ENCODE measurements at places on chromosomes 1 and 21.

DNA sequence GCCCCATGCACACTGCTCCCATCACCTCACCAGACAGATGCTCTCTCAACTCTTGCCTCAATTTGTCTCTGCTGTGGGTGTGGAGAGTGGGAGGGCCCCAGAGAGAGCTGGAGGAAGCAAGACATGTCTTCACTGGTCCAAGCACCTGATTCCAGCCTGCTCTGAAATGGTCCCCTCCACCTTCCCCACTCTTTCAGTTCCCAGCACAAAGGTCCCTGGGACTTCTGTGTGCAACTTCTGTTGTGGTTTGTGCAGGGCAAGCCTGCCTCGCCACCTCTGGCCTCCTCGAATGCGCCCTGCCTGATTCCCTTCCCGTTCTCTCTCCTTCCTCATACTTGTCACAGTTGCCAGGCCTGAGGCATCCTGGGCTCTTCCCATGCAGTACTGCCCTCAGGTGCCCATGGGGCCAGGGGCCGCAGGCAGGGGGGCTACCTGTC, 119.3 kb downstream of the SYT2 start:
- DNase-seq: no peak

- no peak for DNase-seq
Measured at GRCh38 chr1:19317126-19317910, 5.2 kb downstream of the SLC66A1 start.

GRCh38 chr1:191483988-191484387, 674.3 kb upstream of the RGS18 start:
- DNase-seq: no peak

DNA sequence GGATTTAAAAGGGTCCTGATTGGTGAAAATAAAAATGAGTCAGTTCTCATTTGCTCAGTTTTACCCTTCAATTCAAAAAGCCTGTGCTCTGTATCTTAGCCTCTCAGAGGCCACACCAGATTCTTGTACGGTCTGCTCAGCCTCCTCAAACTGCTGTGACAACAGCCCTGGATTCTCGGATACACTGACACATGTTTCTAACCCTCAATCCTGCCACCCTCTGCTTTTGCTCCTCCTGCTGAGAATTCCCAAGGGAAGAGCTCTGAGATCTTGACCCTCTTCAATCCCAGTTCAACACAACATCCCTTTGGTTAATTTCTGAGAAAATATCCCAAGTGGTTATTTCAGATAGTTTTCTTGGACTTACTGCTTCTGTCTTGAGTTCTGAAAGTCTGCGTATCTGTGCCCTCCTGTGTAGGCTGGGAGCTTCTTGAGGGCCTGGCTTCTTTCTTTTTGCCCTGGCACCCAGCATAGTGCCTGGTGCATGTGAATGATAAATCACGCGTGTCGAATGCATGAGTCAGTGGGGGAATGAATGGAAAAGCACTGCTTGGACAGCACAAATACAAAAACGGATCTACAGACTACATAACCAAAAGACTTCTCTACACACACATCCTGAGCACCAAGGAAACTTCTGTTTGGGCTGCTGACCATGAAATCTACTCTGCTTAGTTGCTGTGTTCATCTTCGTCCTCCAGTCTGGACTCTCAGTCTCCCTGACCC, 24.5 kb downstream of the IRF2BP2 start:
- no peak for DNase-seq

GRCh38 chr1:226738421-226738994, 574 bp downstream of the ITPKB start:
- DNase-seq: no peak

DNA sequence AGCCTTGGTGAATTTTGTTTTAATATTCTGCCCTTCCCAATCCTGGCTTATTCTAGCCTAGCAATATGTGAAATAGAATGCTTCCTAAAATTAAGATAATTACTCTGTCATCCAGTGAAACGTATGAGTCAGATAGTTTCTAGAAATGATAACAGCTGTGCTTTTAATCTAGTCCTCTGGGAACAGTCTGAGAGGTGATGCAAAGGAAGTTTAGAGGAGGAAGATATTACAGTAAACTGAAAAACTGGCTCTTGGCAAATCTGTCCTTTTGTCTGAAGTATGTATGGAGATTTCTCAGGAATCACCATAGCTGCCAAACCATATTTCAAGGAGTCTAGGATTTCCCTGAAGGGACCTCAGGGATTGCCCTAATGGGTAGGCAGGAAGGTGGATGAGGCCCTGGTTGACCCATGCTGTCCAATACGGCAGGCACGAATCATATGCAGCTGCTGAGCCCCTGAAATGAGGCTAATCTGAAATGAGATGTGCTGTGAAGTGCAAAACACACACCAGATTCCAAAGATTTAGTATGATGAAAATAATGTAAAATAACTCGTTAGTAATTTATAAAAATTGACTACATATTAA, 70.8 kb upstream of the LBR start:
- no peak for DNase-seq

- DNase-seq: no peak
Measured at GRCh38 chr1:228752258-228752657, 17.0 kb downstream of the RHOU start.

DNA sequence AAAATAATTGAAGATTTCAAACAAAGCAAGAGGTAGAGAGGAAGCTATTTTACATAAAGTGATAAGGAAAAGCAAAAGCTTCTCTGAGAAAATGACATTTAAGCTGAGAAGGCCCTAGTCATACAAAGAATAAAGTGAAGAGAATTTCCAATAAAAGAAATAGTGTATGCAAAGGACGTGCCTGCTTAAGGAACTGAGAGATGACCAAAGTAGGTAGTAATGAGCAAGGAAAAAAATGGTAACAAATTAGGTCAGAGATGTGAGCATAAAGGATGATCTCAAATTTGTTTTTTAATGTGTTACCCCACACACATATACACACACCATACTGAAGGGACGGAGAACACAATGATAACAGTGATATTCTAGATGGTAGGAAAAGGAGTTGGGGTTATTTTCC, 46.4 kb downstream of the NRIP1 start:
- DNase-seq: no peak

DNA sequence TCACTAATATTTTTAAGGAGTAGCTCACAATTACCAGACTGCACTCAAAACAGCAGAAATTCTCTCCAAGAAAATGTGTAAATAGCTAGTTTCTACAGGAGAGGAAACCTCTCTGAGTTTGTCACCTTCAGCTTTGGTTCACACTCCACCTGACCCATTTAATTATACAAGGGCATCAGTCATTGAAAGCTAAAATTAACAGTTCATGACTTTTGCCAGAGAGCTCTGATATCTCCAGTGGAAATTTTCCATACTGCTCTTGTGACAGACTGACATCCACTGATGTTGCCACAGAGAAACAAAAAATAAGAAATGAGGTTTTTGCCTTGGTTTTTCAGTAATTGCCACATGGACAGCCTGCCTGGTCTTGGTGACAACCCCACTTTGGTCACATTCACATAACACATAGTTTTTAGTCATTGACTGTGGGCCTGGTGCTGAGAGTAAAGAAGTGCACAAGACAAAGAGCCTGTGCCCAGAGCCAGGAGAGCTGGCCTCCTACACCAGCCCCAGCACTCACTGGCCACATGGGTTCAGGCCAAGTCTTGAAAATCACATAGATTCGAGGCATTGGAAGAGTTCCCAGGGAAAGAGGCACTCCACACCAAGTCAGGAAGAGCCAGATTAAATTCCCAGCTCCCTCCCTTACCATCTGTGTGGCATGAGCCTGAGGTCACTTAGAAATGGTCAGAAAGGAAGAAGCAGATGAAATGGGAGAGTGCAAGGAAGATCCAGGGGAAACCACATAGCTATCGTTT, 13.8 kb upstream of the SIM2 start:
- no peak for DNase-seq

DNA sequence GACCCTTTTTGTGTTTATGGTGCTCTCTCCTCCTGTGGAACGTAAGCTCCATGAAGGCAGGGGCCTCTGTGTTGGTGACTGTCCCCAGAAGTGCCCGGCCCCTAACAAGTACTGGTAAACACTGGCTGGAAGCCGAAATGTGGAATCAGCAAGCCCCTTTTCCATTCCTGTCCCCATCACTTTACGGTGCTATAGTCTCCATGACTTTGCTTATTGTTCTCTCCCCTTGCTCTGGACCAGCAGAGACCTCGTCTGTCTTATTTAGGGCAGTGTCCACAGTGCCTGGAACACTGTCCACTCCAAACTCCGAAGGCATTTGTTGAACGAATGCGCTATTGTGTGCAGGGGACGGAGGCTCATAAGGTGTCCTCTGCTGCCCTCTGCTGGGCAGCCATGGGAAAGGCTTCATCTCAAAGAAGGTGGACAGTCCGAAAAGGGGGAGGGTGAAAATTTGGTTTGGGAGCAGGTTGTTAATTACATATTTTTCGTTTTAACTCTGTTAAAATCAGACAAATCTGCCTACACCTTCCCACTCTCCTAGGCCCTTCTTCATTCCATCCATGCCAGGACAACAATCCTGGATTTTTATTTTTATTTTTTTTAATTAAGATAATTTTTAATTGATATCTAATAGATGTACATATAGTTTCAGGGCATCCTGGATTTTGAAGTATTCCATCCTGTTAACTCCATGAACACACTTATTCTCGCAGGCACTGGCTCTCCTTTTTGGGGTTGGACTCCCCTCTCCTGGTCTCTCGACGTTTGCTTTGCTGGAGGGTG, 115.6 kb downstream of the PGBD5 start:
- peak; percentile 81 for DNase-seq

- no peak for DNase-seq
Measured at GRCh38 chr1:18640228-18641004, 9.8 kb downstream of the PAX7 start.

DNA sequence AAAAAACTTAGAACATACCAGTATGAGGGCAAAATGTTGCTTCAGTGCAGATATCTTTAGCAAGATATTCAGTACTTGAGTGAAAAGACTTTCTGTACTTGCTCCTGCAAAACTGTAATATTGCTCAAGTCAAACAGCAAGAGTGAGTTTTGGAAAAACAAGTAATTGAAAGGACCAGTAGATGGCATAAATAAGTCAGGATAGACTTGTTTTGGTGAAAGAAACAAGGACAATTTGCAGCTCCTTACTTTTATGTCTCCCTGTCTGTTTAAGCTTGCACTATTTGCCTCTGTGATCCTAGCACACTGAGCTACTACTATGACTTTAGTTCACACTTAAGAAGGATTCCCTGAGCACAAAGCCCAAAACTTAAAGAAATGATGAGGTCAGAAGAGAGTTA, 39.1 kb downstream of the IFI44 start:
- DNase-seq: no peak

GRCh38 chr1:192238421-192238820, 78.4 kb upstream of the RGS21 start:
- no peak for DNase-seq

- DNase-seq: no peak
Measured at GRCh38 chr1:198465201-198466144, 75.0 kb downstream of the ATP6V1G3 start.

GRCh38 chr1:41907446-41907845, 11.3 kb downstream of the HIVEP3 start:
- no peak for DNase-seq

DNA sequence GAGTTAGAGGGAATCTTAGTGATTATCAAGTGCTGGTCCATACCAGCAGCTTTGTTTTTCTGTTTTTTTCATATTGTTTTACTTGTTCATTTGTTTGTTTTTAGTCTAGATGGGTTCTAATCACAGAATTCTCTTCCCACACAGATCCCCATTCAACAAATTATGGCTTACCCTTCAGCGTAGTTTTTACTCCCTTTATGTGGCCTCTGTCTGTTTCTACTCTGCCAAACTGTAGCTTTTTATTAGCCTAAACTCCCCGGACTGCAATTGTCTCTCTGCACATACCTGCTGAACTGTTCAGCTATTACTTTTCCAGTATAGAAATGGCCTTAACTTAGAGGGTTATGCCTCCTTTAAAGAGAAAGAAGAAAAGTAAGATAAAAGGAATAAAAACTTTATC, 348.5 kb downstream of the TGFB2 start:
- no peak for DNase-seq

- DNase-seq: no peak
Measured at GRCh38 chr1:60394436-60394835, 320.9 kb upstream of the C1orf87 start.

DNA sequence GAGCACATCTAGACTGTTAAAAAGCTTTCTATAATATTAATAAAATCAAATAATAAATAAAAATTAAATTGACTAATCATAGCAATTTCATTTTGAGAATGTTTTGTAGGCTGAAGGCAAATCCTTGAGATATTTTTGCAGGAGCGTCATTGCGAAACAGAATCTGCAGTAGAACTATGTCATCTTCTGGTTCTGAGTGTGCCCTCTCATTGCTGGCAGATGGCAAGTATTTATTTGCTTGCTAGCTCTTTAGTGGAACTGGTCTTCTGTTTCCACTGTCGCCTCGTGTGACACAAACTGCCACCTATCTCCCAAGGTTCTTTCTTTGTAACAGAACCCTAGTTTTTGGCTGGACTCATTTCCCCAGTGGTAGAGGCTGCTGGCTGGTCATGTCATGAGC, 19.0 kb upstream of the IRF2BP2 start:
- no peak for DNase-seq

DNA sequence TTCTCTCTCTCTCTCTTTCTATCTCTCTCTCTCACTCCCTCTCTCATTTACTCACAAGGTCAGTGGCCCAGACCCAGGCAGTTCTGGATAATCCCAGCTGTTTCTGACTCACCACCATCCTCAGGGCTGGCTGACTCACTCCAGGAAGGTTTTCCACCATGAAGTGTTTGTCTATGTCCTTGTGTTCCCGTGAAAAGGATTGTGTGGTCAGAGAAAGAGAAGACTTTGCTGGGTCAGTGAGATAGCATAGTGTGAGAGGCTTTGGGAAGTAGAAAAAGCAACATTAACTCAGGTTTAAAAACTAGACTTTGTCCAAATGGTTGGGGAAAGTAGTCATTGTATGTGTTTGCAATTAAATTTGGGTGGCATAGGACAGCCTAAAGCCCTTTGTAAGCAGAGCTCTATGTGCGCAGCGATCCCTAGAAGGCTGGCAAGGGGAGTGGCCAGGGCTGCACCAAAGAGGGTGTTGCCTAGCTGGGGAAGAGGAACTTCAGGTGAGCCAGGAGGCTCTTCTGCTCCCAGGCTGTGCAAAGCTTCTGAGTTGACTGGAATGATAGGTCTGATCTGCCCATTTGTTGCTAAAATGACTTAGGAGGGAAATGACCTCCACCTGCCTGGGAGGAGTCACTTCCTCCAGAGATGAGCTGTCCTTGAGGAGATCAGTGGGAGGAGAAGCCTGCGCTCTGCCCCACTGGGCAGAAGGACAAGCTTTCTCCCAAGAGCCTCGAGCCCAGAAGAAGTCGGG, 4.9 kb upstream of the CAPN2 start:
- no peak for DNase-seq

GRCh38 chr1:191953526-191953925, 204.7 kb upstream of the RGS18 start:
- DNase-seq: no peak

Data from mesothelial cell of epicardium (in vitro differentiated cells).